Anterior cingulate cortex (tissue), 58 donors: ENCODE measurements at places on chromosomes 2 and 18.

GRCh38 chr2:230961091-230961491, 34.8 kb upstream of the SPATA3 start:
- no peak for DNase-seq

DNA sequence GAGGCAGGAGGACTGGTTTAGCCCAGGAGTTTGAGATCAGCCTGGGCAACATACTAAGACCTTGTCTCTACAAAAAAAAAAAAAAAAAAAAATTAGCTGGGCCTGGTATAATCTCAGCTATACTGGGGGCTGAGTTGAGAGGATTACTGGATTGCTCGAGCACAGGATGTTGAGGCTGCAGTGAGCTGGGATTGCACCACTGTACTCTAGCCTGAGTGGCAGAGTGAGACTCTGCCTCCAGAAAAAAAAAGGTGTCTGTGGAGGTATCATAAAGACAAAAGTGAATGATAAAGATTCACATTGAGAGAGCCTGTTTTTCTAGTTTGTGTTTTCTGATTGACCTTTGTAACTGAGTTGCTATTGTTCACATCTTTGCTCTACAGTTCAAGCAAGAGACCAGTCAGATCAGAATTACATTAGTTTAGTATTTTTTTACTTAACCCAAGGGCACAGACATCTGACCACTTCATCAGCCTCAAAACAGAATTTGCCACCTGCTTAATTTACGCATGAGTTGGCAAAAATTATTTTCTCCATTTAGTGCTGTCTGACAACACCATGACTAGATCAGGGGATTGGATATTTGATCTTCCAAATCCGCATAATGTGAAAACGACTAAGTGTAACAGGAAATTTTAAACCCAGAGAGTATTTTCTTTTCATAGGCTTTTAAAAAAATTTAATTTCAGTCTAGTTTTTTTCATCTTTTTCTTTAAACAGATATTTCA, 271.0 kb downstream of the TGIF1 start:
- no peak for DNase-seq

DNA sequence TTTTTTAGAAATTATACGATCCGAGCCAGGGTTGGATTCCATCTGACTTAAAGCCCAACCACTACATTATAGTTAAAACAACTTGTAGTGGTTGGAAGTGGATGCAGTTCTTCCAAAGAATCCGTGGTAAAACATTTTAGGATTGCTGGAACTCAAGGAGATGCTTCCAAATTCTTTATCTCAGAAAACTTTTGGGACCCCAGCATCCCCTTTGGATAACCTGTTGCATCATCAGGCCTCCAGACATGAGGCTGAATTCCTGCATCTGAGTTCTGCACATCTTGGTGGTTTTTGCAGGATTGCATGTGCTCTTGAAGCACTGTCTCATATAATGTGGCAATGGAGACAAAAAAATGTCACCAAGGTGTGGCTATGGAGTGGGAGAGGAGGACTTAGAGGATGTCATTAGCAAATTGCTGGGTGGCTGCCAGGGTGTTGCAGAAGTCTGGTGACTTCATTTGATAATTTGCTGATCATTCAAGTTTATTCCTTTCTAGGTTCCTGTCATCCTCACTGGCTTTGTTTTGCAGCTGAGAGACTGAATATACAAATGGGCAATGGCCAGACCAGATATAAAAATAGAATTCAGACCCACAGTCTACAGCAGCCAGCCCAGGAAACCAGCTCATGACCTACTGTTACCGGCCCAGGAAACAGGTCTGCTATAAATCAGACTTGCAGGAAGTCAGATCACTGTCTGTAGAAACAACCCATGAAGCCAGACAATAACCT, 207.7 kb downstream of the BCL2 start:
- DNase-seq, result no peak

GRCh38 chr2:238498691-238499295, 72.1 kb downstream of the ASB1 start:
- no peak for DNase-seq

DNA sequence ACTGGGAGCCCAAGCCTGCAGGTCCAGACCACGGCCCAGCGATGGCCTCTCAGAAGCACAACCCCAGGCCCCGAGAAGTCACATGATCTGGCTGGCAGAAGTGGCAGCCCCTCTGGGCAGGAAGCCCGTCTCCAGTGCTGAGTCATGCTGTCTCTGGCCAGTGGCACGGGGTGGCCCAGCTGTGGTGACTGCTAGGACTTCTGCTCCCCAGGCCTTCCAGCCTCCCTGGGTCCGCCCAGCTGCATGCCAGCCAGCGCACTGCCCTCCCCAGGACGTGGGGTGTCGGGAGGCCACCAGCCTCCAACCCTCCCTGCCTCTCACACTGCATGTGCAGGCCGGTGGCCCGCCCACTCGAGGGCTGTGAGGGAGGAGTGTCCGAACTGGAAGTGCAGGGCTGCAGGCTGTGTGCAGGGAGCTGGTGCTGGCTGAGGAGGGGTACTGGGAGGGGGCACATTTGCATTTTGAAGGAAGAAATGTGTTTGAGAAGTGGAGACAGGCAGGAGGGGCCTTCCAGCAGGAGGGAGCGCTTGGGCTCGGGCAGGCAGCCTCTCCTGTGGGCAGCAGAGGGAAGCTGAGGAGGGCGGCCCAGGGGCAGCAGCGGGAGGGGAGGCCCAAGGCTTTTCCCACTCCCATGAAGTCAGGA, 17.0 kb upstream of the HPCAL1 start:
- peak; percentile 60 for DNase-seq

DNA sequence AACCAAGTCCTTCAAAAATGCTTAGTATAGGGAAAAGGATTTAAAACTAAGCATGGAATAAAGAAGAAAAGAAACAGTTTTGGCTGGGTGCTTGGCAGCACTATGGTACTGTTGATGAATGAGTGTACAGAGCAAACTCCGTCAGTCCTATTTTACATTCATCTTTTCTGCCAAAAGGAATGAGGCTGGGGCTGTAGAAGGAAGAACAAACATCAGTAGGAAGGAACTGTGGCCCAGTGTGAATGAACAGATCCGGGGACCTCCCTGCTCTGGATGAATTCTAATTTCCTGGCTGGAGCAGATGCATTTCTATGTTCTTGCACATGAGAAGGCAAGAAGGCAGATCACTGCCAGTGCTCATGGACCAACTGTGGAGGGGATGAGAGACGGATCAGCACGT, 474.0 kb upstream of the MEIS1 start:
- no peak for DNase-seq

DNA sequence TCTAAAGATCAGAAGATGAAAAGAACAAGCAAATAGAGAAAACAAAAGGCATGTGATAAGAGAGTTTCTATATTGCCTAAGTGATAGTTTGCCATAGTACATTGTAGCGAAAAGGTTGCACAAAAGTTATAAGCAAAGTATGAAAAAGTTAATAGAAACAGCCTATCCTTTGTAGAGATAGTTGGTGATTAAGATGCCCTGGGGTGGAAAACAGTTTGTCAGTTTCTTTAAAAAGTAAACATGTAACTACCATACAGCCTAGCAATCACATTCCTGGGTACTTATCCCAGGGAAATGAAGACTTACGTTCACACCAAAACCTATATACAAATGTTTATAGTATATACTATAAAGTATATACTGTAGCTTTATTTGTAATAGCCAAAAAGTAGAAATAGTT, 16.9 kb upstream of the DAPL1 start:
- no peak for DNase-seq

GRCh38 chr2:64487256-64488049, 33.5 kb downstream of the LGALSL start:
- DNase-seq, result no peak
